ENCODE measurements at places on chromosomes 3 and 15.

- DNase-seq = no peak
These were observed 11.5 kb upstream of the CCR9 start for GRCh38 chr3:45874677-45875346.

DNA sequence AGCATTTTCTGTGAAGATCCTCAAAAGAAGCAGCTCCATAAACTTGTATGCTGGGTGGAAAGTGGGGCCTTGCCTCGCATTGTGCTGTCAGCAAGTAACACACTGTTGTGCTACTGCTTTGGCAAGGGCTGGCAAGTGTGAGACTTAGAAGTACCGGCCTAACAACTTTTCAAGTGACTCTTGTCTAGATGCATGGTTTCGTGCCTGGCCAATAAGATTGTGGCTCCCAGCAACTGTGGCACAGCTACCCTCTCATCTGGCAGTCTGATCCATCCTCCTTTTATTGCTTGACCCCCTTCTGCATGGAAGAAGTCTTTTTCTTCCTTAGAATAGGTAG is 79.4 kb upstream of the VEPH1 start:
- no peak for DNase-seq

DNA sequence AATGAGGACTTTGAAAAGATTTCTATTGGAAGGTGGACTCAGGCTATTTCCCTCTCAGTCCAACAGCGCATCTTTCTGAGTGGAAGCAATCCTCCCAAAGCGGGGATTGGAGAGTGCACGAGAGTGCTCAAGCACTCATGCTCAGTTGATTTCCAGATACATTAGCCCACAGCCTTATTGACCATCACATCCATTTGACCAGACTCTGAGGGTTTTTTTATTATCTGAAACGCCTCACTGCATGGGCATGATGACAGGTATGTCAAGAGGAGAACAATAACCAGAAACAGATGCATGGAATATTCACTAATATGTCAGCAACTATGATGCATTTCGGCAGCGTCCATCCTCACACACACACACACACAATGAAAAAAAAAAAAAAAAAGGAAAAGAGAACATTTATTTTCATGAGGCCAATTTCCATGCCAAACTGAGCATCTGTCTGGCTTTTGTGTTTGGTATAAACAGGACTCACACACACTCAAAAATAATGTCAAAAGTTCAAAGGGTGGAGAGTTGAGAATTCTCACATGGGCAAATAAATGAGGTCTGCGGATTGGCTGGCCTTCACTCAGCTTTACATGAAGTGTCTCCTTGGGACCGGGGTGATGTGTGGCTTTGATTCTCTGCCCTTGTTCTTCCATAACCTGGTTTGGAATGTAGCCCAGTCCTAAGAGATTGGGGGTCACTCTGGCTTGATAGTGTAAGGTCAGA is 371.6 kb downstream of the MCTP2 start:
- no peak for DNase-seq

DNA sequence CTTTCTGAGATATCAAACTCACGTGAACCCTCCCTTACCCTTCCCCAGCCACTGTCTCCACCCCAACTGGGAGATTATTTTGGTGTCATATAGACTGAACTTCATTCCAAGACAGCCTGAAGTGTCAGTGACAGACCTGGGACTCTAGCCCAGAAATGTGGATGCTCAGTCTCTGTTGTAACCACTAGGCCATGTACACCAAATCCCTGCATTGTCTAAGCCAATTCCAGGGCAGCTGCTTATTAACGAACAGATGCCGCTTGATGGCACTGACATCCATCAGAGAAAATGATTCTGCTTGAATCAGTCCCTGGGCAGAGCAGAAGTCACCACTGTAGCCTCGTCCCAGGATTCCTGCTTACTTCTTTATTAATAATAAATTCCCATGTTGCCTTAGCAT is 305.5 kb downstream of the GRM7 start:
- DNase-seq = no peak

GRCh38 chr3:122942937-122943827 is 84.4 kb downstream of the SEMA5B start:
- peak; percentile 75 for DNase-seq

DNA sequence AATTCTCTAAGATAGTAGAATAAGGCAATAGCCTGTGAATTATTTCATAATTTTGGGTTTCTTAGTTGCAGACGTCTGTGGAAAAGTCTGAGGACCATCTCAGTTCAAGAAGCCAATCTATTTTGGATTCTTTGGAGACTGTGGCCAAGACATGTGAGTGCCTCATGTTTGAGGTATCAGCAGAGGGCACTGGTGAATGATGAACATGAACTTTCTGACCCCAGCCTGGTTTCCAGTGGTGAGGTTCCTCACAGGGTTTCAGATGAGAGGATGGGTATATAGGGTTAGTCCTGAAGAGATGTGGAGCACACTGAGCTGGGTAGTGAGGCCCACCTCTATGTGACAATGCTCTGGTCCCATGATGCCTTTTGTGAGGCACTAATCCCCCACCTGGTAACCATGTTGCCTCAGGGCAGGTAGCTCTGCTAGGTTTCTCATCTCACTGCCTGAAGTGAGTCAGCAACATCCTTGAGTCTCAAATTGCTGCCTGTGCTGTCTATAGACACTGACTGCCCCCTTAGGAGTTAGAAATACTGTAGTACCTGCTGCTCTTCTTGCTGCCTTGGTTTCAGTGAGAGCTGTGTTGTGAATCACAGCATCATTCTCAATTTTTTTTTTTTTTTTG is 32.3 kb downstream of the C3orf62 start:
- no peak for DNase-seq

DNA sequence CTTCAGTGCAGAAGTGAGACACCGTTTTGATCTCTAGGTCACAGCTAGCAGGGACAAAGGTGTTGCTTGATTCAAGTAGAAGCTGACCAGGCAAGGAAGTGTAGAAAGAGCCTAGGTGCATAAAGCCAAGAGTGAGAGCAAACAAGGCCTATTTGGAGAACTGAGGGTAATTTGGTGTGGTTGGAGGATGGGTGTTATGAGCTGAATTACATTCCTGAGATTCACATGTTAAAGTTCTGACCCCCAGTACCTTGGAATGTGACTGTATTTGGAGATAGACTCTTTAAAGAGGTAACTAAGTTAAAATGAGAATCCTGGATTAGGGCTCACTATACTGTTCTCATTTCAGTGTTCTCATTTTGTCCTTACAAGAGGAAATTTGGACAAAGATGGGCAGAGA is 191.3 kb downstream of the ZMAT3 start:
- no peak for DNase-seq

GRCh38 chr15:67601073-67601472 is 58.6 kb downstream of the MAP2K5 start:
- no peak for DNase-seq

DNA sequence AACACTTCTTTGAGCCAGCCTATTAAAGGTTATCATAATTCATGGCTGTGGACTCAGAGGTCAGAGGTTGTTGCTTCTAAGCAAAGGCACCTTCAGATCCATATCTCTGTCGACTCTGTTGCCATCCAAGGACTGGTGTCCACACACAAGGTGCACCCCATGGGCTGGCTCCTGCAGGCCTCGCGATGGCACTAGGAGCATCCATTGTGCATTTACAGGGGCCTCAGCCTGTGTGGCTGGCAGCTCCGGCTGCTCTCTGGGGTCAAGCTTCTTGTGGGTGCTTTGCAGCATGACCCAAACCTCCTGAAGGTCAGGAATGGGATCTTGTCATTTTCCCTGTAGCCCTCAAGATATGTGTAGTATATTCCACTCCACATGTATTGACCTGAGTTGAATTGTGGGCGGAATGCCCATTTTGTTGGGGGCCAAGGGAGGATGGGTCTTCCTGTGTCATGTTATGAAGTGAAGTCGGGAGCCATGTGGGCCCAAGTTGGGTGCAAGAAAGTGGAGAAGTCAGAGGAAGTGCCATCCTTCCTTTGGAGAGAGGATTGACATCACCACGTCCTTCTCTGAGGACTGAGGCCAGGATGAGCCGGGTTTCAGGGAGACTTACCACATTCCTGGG is 43.9 kb downstream of the CHDH start:
- DNase-seq = no peak

GRCh38 chr3:122094693-122095092 is 39.5 kb downstream of the CD86 start:
- DNase-seq = no peak

DNA sequence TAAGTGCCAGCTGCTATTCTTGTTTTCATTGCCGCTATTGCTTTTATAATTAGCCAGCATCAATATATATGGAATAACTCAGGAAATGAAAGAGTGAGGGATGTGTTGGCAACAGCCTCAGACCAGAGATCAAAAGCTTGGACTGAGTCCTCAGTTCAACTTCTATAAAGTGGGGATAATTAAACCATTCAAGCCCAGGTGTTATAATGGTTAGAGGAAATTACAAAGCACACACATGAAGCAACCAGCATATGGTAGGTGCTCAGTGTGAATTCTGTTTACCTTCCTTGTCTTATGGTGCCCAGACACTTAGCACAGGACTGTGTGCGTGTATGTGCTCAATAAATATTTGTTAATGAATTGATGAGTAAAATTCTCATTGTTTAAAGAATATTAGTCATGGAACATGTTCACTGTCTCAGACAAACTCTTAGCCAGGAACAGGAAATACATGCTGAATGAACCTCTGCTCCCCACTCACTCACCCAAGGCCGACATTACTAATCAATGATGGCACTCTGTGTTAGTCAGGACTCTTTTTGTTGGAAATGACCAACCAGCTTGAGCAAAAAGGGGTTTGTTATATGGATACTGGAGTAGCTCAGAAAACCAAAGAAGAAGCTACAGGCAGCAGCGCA is 16.7 kb upstream of the CCDC174 start:
- no peak for DNase-seq

GRCh38 chr15:71469413-71469812 is 340.9 kb upstream of the NR2E3 start:
- DNase-seq = no peak

GRCh38 chr3:29004885-29005599 is 275.8 kb upstream of the RBMS3 start:
- no peak for DNase-seq

- no peak for DNase-seq
These were observed 975.6 kb downstream of the ROBO1 start for GRCh38 chr3:78792212-78792611.

GRCh38 chr3:35241236-35241635 is 398.1 kb upstream of the ARPP21 start:
- no peak for DNase-seq

DNA sequence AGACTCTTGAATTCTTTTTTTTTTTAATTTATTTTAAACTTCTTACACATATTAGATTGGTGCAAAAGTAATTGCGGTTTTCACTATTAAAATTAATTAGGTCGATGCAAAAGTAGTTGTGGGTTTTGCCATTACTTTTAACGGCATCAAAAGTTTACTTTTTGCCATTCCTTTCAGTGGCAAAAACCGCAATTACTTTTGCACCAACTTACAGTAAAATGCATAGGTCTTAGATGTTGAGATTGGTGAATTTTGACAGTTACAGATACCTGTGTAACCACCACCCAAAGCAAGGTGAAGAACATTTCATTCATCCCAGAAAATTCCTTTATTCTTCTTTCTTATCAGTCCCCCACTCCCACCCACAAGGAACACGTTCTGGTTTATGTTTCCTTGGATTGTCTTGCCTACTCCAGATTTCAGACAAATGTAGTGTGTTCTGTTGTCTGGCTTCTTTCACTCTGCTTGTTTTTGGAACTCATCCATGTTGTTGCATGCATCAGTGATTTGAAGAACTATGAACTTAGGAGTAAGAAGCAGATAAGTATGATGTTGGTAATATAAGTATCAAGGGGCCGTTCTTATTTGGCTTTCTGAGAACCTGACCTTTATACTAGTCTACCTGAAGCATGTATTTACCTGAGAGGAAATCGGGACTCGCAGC is 198.4 kb upstream of the UBE2E1 start:
- no peak for DNase-seq
